Endothelial cell of coronary artery (primary cell): ENCODE measurements at places on chromosomes 2 and 18. TPM values are rescaled to one million over a fixed set of nuclear protein-coding genes. Genes with fewer than 3 reads are reported as not detected.

Gene VAPA
- total RNA-seq = 203 and 225 TPM in 2 replicates

Gene FAM228A
- 0.09 and 0.28 TPM in 2 replicates for total RNA-seq

Gene RTP5
- total RNA-seq = not detected in 2 replicates

Gene GAL3ST2
- total RNA-seq = 0.09 TPM in 1 of 2 replicates, not detected in the other

Gene ITGA4
- 4.6 and 22.4 TPM in 2 replicates for total RNA-seq

Gene GALNT1
- total RNA-seq = 160 and 198 TPM in 2 replicates

Gene MPP4
- 7.4 and 8.9 TPM in 2 replicates for total RNA-seq

Gene LRRTM1
- not detected in 2 replicates for total RNA-seq

Gene SULT1C4
- 4.3 and 9.3 TPM in 2 replicates for total RNA-seq

Gene SP140L
- total RNA-seq = 8.5 and 13.3 TPM in 2 replicates

Gene LIMS2
- 9.4 and 22.1 TPM in 2 replicates for total RNA-seq

Gene HOXD10
- total RNA-seq = not detected in 2 replicates

Gene BOK
- 29.8 and 51.2 TPM in 2 replicates for total RNA-seq

Gene MYO1B
- total RNA-seq = 27.6 and 60.9 TPM in 2 replicates

Gene ING5
- total RNA-seq = 21.7 and 22.0 TPM in 2 replicates

Gene CD207
- total RNA-seq = under 0.01 TPM in 1 of 2 replicates, not detected in the other

Gene ARHGEF33
- 0.09 and 0.38 TPM in 2 replicates for total RNA-seq

Gene CETN1
- not detected in 2 replicates for total RNA-seq

Gene FHL2
- 114 and 133 TPM in 2 replicates for total RNA-seq

Gene DTNA
- 1.5 and 2.1 TPM in 2 replicates for total RNA-seq
